ENCODE measurements at places on chromosomes 13 and 19. TPM values are rescaled to one million over a fixed set of nuclear protein-coding genes. Genes with fewer than 3 reads are reported as not detected.

- H3K27ac ChIP-seq = no peak within 1 kb of the TSS
- peaks cover 99% of the 10 kb centered on the region for H3K27me3 ChIP-seq
- peak within 1 kb of the TSS; percentile 42 for H3K4me3 ChIP-seq
- peaks cover 29% of the 10 kb centered on the region for H3K4me1 ChIP-seq
- no peaks in the 10 kb centered on the region for H3K36me3 ChIP-seq
Observed at GRCh38 chr19:12838182-12838885, at the start of gene MAST1. Gene MAST1 (plus strand): TSS chr19:12838515. CDS start chr19:12838573, 58 bp downstream.

DNA sequence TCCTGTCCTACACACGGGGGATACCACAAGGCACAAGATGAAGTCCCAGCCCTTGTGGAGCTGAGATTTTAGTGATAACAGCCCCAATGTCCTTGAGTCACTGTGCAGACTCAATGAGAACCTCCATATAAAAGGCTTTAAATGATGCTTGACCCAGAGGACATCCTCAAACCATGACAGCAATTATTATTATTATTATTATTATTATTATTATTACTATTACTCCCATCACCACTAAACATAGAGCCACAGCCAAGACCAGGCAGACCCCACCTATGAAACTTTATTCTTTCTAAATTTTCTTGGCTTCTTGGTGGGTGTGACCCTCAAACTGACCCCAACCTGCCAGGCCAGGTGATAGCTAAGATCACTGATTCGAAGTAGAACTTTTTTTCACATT, 11.1 kb downstream of the C19orf47 start:
- H3K36me3 ChIP-seq = peaks cover 52% of the 10 kb centered on the region
- H3K4me3 ChIP-seq = no peak overlapping the region
- H3K27ac ChIP-seq = no peak overlapping the region
- peaks cover 12% of the 10 kb centered on the region for H3K4me1 ChIP-seq
- DNase-seq = no peak
- H3K27me3 ChIP-seq = no peaks in the 10 kb centered on the region

DNA sequence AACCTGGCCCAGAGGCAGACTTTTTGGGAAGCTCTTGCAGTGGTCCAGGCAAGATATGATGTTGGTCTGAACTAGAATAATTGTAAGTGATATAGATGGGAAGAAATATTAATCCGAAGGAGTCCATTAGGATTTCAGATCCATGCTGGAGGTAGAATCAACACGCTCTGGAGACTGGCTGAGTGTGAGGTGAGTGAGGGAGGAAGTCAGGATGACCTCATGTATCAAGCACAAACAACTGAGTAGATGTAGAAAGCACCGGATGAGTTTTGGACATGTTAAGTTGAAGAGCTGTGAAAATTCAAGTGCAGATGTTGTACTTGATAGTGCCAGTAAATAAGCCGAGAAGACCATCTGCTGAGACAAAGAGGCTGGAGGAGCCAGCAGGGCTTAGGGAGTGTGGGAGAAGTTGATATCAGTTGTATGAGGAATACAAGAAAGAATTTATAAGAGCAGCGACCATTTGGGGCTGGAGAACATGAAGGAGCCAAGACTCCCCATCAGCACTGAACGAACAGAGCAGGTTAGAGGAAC, 5.3 kb upstream of the CNMD start:
- no peak overlapping the region for H3K27ac ChIP-seq
- peaks cover 19% of the 10 kb centered on the region for H3K27me3 ChIP-seq
- H3K4me1 ChIP-seq = no peaks in the 10 kb centered on the region
- no peak overlapping the region for H3K4me3 ChIP-seq
- DNase-seq = no peak
- no peaks in the 10 kb centered on the region for H3K36me3 ChIP-seq

- no peaks in the 10 kb centered on the region for H3K27me3 ChIP-seq
- no peak overlapping the region for H3K27ac ChIP-seq
- H3K4me3 ChIP-seq = no peak overlapping the region
- no peaks in the 10 kb centered on the region for H3K4me1 ChIP-seq
- DNase-seq = no peak
Observed at GRCh38 chr13:95516021-95516420, 36.5 kb upstream of the CLDN10 start.

The BSG gene
- 314 TPM for total RNA-seq

The LRRC25 gene
- total RNA-seq = 0.59 TPM

- H3K4me1 ChIP-seq = no peaks in the 10 kb centered on the region
- no peak for DNase-seq
- no peaks in the 10 kb centered on the region for H3K27me3 ChIP-seq
- H3K27ac ChIP-seq = no peak overlapping the region
Observed at GRCh38 chr19:28492621-28493020, 720.3 kb downstream of the UQCRFS1 start.

DNA sequence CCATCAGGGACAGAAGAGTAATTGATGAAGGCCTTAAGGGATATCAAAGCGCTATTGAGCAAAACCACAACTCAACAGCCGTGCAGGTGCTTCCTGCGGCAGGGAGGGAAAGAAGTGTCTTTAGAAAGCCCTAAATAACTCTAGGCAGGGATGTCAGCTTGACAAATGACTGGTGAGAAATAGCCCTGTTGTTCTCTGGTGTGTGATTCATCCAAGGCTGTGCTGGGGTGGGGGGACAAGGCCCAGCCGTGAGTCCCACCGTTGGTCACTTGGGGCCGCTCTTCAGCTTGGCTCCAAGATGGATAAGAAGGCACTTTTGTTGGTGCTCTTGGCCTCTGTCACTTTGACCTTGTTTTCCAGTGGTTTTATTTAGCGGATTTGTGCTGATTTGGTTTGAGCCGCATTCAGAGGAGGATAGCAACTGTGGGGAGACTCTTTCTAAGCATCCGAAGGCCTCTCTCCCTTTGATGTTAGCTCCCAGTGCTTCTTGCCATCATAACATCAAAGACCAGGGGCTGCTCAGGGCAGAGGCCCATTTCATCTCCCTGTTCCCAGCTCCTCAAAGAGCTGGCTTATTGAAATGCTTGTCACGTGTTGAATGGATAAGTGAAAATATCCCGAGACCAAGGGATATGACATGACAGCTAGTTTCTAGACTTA, 130.3 kb upstream of the SERP2 start:
- no peaks in the 10 kb centered on the region for H3K36me3 ChIP-seq
- no peaks in the 10 kb centered on the region for H3K4me1 ChIP-seq
- H3K27ac ChIP-seq = no peak overlapping the region
- DNase-seq = no peak
- H3K27me3 ChIP-seq = no peaks in the 10 kb centered on the region

DNA sequence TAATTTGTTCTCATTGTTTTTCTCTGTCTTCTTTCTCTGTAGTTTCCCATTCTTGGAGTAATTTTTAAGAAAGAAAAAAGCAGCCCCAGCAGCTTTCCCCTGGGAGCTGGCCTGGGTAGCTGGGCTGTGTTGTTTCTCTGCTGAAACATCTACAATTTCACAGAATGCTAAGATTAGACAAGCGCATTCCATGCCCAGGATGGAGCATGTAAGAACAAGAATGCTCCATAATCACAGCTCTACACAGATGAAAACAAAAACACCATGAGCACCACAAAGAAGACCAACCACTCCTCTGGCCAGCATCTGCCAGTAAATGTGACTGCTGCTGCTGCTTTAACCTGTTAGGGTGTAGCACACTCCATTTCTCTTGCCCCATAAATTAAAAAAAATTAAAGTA, 239.2 kb upstream of the SLITRK1 start:
- H3K4me3 ChIP-seq = no peak overlapping the region
- no peak overlapping the region for H3K27ac ChIP-seq
- H3K27me3 ChIP-seq = no peaks in the 10 kb centered on the region

The CEACAM21 gene
- not detected for total RNA-seq
